ENCODE measurements at places on chromosomes 3 and 15.

DNA sequence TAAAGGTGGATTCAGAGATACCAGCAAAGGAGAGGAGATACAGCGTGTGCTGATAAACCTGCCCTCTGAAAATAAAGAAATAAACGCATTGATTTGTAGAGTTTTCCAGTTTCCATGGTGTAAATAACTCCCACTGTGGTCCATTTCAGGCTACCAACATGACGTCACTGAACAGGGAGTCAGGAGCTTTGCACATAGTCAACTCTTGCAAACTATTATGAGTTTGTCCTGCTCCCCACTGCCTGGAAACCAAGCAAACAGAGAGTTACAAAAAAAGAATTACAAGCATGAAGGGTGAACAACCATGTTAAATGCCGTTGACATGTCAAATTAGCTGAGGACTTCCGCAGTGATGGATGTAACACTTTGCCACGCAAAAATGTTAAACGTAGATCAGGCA, 70.4 kb upstream of the GATA2 start:
- no peak for DNase-seq

GRCh38 chr3:189119950-189120349, 51.8 kb upstream of the TPRG1 start:
- no peak for DNase-seq

- DNase-seq, result peak; percentile 88
Observed at GRCh38 chr15:86855307-86856291, 775.9 kb downstream of the AGBL1 start.

- no peak for DNase-seq
Observed at GRCh38 chr15:60529332-60529731, 50.4 kb upstream of the ICE2 start.

- peak; percentile 92 for DNase-seq
Observed at GRCh38 chr15:78641102-78641748, at the start of gene CHRNB4. TSS of gene CHRNB4 (minus strand) at chr15:78641210. CDS start at chr15:78641133, 77 bp downstream.

GRCh38 chr3:177752831-177753230, 555.5 kb upstream of the TBL1XR1 start:
- DNase-seq, result no peak

DNA sequence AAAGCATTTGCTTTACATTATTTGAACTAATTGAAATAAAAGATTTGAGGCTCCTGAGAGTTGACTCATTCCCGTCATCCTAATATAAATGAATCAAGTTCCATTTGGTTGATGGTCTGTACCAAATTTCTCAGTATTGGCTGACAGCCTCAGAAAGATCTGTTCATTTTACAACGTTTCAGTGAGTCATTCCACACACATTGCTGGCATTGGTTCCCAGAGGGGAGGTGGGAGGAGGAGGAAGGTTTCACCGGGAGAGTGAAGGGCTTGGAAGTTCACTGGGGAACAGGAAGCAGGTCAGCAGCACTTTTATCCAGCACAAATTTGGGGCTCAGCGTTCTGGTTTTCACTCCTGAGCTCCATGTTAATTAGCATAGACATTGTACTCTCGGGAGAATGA, 176.7 kb upstream of the CADPS start:
- peak; percentile 18 for DNase-seq

GRCh38 chr15:74891469-74891868, 1.6 kb downstream of the MPI start:
- DNase-seq, result no peak

GRCh38 chr15:57589754-57590153, 1.9 kb upstream of the MYZAP start:
- DNase-seq, result no peak

DNA sequence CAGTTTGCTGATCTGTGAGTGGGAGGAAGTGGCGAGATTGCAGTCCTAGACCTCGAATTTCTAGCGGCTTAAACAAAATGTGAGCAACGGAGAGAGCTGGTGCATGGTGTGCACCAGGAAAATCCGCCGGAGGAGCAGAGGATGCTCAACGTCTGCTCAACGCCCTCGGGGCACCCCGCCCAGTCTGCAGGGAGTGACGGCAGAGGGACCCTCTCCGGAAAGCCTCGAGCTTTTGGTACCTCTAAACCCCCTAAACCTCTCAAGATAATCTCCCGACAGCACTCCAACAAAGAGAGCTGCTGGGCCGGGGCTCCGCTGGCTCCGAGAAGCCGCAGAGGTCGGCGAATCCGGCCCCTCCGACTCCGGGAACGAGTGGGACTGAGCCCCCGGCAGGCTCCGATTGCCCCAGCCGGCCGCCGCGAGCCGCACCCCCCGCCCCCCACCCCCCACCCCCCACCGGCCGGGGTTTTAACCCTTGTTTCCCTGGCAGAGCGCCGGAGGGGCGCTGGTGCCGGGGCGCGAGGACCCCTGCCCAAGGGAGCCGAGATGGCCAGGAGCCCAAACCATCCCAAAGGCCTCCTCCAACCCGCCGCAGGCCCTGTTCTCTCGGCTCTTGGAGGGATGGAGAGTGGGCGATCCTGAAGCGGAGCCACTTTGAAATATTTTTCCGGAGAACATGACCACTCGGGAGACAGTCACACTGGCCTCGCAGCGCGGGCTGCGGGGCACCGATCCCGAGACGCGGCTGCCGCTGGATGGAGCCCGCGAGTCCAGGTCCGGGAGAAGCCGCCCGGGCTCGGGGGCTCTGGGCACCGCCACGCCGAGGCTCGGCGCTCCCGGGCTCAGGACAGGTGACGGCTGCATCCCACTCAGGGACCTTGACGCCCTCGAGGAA, 1.5 kb downstream of the MEGF11 start:
- peak; percentile 64 for DNase-seq

DNA sequence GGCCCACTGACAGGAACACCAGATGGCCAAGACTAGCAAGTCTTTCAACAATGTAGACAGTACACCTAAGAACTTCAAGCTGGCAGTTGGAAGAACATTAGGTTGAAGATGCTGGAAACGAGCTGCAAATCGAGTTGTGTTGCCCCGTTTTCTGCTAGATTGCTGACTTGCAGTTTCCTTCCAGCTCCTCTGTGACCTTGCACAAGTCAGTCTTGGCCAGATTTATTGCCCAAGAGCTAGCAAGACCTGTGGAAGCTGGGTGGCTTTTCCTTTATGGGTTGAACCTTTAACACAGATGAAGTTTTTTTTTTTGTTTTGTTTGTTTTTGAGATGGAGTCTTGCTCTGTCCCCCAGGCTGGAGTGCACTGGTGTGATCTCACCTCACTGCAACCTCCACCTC, 2.9 kb upstream of the RBM6 start:
- DNase-seq, result no peak

GRCh38 chr3:49794431-49794830, 5.2 kb downstream of the CDHR4 start:
- no peak for DNase-seq

GRCh38 chr15:75727851-75728715, 15.4 kb upstream of the CSPG4 start:
- peak; percentile 53 for DNase-seq

DNA sequence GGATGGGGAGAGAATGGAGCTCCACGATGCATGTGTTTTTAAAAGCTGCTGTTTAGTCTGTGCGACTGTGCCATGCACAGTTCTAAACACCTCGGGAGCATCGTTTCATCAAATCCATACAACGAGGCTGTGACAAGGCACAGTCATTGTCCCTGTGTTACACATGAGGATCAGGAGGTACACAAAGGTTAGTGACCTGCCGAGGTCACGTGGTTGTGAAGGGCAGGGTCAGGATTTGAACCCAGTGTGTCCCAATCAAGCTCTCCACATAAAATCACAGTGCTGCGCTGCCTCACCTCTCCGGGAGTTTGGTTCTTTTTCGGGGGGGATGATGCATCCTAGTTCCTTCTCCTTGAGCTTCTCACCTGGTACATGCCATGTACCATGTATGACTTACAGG, 18.7 kb upstream of the KIF23 start:
- DNase-seq, result no peak

- DNase-seq, result no peak
Observed at GRCh38 chr15:101326462-101327146, 31.6 kb upstream of the SNRPA1 start.

GRCh38 chr3:126287536-126288241, 69.5 kb downstream of the KLF15 start:
- peak; percentile 93 for DNase-seq

DNA sequence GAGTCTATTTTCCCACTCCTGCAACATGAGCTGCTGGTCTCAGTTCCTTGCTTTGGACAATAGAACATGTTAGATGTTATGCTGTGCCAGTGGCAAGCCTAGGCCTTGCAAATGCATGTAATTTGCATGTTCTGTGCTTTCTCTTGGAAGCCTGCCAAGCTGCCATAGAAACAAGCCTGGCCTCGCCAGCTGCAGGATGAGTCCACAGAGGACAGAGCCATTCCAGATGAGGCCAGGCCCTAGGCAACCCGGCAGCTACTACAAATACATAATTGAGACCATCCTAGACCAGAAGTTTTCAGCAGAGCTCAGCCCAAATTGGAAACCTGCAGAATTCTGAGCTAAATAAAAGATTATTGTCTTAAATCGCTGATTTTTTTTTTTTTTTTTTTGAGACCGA, 39.6 kb downstream of the TRIM69 start:
- DNase-seq, result no peak

- no peak for DNase-seq
Observed at GRCh38 chr15:51060030-51060673, 34.6 kb downstream of the TNFAIP8L3 start.

DNA sequence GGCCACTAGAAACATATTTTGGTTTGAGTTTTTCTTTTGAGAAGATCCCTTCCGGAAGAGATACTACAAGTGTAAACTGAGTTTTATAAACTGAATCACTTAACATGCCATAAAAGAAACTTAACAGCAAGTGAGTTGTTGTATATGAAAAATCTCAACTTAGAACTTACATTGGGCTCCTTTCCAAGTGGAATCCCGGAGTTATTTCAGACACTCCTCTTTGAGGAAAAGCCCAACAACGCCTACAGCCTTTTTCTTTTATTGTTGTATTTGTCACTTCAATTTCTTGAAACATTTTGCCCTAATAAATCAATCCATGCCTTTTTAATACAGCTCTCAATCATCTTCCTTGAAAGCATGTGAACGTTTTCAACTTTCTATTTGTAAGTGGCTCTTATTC, 137.3 kb downstream of the FEZF2 start:
- no peak for DNase-seq

DNA sequence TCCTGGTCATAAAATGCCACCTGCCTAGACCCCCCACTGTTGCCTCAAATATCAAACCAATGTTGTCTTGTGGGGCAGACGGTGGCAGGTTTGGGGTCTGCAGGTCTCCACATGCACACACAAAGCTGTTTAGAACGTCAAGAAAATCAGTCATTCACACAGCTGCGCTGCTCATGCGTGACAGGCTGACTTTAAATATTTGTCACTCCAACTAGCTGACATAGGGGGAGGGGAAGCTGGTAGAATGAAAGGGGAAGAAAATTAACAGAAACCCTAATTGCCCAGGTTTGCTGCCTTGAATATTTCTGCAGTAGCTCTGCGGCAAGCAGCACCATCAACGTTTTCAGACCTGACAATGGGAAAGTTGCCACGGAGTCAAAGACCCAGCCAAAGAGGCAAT, 201.8 kb downstream of the ABHD5 start:
- DNase-seq, result no peak

GRCh38 chr3:30737743-30738499, 131.5 kb downstream of the TGFBR2 start:
- DNase-seq, result no peak

GRCh38 chr3:147119346-147119745, 287.0 kb downstream of the ZIC4 start:
- no peak for DNase-seq

- DNase-seq, result no peak
Observed at GRCh38 chr3:194357681-194358080, 6.6 kb upstream of the CPN2 start.

- DNase-seq, result peak; percentile 37
Observed at GRCh38 chr3:50502584-50503423, 630 bp downstream of the CACNA2D2 start.

DNA sequence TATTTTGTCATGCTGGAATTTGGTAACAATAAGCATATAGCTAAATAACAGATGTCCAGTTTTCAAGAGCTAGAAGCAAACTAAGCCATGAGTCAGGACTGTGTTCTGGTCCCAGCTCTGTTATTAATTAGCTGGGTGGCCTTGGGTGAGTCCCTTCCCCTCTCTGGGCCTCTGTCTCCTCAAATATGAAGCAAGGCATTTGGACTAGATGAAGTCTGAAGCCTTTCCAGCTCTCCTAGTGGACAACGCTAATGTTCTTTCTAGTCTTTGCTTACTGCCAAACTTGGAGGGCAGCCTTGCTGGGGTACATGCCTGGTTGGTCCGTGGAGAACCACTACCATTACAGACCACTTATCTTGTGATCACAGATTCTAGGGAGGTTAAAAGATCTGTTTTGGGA, 127.6 kb downstream of the DUT start:
- DNase-seq, result no peak

DNA sequence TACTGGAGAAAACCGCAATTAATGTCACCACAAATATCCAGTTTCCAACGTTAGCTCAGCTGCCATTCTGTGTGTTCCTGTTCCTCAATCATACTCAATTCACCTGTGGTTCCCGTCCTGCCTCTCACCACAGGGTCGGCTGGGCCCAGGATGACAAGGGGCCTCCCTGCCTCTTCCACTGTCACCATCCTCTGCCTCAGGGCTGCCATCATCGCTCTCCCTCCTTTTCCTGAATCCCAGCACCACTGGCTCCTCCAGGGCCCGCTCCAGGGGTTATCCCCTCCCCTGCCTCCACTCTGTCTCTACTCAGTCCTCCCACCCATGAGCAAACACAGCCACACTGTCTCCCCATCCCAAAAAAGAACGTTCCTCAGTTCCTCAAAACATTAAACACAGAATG, 170.9 kb upstream of the NSMCE3 start:
- no peak for DNase-seq

GRCh38 chr3:153246331-153246730, 84.3 kb downstream of the RAP2B start:
- no peak for DNase-seq

DNA sequence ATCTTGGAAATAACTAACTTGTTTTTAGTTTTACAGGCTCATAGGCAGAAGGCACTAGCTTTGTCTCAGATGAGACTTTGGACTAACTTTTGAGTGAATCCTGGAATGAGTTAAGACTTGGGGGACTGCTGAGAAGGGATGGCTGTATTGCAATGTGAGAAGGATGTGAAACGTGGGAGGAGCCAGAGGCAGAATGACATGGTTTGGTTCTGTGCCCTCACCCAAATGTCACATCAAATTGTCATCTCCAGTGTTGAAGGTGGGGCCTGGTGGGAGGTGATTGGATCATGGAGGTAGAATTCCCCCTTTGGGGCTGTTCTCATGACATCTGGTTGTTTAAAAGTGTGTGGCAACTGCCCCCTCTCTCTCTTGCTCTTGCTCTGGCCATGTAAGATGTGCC, 28.8 kb upstream of the CCDC50 start:
- no peak for DNase-seq

DNA sequence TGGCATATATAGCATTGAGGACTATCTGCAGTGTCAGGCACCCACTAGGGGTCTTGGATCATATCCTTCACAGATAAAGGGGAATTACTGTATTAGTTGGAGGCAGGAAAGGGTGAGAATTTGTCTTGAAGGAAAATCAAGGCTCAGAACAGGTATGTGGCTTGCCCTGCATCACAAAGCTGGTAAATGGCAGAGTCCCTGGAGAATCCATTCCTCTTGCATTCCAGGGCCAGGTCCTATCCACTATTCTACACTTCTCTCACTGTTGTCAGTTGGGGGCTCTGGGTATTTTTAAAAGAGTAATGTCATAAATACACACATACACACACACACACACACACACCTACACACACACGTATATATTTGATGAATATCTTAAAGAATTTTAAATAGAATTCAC, 19.8 kb upstream of the FGF12 start:
- DNase-seq, result no peak

- DNase-seq, result no peak
Observed at GRCh38 chr3:33590541-33590940, 127.5 kb downstream of the CLASP2 start.

Data from ELF-1 (cell line).